Kidney epithelial cell (primary cell): ENCODE measurements at places on chromosomes 12 and 14. TPM values are rescaled to one million over a fixed set of nuclear protein-coding genes. Genes with fewer than 3 reads are reported as not detected.

- no peak for DNase-seq
Measured at GRCh38 chr14:21087294-21088091, 11.0 kb downstream of the ZNF219 start.

- DNase-seq = no peak
Measured at GRCh38 chr12:6773590-6774351, 1.5 kb downstream of the LAG3 start.

DNA sequence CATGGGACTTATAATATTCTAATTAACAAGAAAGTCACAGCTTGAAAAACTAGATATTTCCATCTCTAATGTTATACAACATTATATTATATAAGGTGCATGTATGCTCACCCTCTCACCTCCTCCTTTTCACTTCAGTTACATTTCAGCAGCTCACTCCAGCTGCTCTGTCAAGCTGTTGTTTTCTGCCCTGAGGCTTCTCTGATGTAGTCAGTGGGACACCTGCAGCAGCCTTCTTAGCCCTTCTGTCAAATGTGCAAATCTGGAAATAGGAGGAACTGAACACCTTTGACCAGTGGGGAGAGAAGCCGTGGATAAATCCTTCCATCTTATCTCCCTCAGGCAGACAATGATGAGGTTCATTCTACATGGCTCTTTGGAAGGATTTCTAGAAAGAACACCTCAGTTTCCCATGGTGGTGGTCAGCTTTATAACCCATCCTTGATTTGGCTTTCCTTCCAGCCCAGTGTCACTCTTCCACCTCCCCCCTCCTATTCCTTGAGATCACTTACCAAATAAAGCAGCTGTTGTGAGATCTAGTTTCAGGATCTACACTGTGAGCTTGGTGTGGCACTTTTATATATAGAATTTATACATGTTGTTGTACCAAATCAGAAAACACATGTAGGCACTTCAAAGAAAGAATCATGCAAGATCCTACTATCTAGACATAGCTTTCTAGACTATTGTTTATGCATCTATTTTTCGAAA is 79.6 kb upstream of the STK38L start:
- DNase-seq = no peak

GRCh38 chr14:75979648-75980565 is 1.9 kb downstream of the TGFB3 start:
- no peak for DNase-seq

GRCh38 chr12:21502164-21502496 is 541 bp downstream of the GOLT1B start:
- DNase-seq = no peak

DNA sequence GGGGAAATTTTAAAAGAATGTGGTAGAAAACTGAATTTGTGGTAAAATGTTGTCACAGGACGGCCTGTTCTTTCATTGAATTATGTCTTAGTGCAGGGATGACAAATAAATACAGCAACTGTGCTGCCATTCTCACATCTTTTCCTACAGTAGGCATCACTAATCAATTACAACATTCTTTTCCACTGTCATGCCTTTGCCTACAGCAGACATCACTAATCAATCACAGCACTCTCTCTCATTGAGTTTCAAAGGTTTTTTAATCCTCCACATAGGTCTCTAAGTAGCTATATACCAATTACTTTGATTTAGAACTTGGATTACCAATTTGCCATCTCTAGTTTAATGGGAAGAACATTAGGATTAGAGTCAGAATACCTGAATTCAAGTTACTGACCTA is 30.1 kb downstream of the NTF3 start:
- DNase-seq = no peak

GRCh38 chr12:84070292-84070691 is 842.3 kb downstream of the SLC6A15 start:
- no peak for DNase-seq

DNA sequence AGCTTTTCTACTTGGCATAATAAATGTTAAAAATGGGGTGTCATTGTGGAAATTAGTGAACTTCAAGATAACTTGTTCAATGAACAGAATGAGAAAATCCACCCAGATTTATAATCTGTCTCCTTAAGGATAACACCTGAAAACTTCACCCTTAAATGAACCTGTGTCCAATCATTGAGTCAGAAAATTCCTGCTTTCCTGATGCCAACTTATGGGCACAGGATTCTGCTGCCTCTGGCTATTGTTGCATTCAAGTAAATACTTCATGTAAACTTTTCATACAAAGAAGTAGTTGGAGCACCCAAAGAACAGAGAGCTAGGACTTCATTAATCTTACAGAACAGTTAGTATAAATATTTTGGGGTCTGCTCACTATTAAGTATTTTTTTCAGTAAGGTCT is 98.9 kb upstream of the PLEKHA5 start:
- DNase-seq = no peak

GRCh38 chr12:58416236-58416635 is 474.9 kb downstream of the ATP23 start:
- DNase-seq = no peak

- no peak for DNase-seq
Measured at GRCh38 chr14:25048170-25049016, 1.6 kb downstream of the STXBP6 start.

DNA sequence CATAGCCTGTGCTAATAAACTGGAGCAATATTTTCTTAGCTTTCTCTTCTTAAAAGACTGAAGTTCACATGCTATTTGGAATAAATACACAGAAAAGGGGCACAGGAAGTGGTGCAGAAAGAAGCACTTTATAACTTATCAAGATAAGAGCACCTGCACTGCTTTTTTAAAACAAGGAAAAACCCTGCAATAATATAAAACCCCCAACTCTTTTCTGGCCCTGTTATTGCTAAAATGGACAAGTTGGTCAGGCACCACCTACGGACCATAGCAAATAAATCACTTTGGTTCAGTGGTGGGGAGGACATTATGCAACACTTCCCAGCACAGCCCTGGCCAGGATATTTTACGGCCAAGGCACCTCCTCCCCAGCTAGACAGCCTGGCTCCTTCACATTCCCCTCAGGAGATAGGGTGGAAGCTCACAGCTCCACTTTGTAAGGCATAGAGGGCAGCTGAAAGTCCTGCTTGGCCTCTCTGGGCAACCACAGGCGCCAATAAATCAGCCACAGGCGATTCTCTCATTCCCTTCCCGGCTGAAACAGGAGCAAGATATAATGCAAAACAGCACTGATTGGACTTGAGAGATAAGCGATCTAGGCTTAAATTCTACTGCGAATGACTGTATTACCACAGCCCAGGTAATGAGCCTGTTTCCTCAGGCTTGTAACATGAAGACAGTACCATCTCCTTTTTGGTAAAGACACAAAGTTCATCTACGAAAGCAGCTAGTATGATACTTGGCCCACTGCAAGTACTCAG is 2.0 kb downstream of the ZBTB25 start:
- DNase-seq = no peak

DNA sequence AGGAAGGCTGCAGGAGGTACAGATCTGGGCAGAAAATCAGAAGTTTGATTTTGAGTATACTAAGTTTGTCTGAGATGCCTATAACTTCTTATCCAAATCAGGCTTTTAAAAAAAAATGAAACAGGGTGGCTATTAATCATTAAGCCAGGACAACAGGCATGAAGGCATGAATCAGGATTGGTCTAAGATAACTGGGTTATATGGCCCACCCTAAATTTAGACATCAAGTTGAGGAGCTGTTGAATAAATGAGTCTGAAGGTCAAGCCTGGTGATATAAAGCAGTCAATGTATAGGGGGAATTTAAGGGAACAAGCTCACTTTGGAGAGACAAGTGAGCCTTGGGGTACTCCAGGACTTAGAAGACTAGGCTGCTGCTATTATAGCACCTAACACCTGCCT is 28.6 kb downstream of the NEK9 start:
- DNase-seq = no peak

DNA sequence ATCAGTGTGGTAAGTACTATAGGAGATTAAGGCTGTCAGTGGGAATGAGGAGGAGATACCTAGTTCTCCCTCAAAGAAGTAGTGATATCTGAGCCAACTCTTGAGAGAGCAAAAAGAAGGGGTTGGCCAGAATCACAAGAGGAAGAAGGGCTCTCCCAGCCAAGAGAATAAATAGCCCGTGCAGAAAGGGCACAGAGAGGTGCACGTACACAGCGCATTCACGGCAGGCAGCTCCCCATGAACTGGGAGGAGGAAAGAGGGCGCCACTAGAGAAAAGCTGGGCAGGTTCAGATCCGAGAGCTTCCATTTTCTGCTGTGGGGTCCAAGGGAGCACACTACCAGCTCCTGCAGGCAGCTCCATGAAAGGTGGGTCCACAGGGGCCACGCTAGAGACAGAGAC is 59.9 kb downstream of the PPP2R5E start:
- DNase-seq = no peak

DNA sequence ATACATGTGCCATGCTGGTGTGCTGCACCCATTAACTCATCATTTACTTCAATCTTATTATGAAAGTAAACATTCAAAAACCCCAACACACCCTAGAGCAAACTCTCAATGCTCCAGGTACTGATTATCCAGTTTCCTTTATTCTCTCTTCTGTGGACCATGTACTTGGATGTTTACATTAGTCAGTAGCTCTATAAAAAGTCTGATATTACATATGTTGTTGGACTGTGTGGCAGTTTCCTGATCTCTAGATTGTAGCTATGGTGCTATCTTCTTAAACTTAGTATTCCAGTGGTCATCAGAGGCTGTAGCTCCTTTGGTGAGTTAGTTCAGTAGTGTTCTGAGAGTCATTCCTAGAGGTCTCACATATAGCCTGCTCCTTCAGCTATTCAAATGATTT is 25.1 kb upstream of the ITGA5 start:
- no peak for DNase-seq

DNA sequence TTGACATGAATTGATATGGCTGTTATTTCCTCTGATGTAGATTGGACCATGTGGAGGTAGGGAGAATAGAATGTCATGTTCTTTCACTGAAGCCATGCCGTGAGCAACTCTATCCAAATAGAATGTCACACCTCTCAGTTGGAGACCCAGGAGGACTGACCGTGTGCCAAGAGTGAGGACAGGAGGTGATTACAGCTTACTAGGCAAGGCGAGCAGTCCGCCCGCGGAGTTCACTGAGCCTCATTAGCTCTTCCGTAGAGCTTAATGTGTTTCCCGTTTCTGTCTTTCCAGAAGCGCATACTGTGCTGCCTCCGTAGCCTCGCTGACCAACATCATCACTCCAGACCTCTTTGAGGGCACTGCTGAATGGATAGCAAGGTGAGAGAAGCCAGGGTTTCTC is 45.6 kb downstream of the FNTB start:
- no peak for DNase-seq

DNA sequence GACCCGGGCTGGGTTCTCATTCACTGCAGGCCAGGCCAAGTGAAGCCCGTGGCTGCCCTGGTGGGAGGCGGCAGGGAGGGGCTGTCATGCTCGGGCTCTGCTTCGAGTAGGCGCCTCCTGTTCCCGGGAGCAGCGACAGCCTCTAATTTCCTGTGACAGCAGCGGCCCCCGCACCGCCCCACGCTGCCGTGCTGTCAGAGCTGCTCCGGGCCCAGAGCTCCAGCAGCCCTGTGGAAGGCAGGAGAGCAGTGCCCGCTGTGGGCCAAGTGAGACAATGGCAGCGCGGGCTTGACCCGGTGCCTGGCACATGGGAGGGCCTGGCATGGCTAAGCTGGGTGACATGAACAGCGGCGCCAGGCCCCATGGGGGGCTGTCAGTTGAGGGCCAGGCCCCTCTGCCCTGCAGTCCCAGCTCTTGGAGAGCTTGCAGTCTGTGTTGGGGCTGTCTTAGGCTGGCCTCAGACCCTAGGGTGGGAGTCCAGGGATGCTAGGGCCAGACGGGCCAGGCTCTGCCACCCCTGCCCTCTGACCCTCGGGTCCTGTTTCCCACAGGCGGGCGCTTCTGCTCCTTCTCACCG is 5.1 kb downstream of the TRMT61A start:
- DNase-seq = no peak

- no peak for DNase-seq
Measured at GRCh38 chr14:100844082-100844408, 18.1 kb downstream of the MEG3 start.

GRCh38 chr12:95358111-95359083 is 115.6 kb upstream of the METAP2 start:
- no peak for DNase-seq

DNA sequence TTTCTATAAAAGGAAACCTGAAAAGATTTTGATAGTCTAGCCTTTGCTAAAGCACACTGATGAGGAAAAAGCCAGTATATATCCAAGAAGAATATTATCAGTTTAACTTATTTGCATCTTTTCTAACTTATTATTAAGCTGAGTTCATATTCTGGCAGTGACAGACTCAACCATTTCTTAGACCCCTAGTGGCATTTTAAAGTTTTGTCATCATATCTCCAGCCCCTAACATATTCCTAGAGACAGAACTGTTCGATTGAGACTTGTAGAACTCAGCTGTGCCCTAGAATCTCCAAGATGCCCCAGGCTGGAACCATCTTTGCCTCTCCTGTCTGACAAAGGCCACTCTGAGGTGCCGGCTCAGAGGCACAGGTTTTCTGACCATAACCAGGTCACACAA is 365.6 kb downstream of the NELL2 start:
- no peak for DNase-seq

- no peak for DNase-seq
Measured at GRCh38 chr14:94890785-94891184, 120.9 kb upstream of the GSC start.

- no peak for DNase-seq
Measured at GRCh38 chr14:23013054-23013748, 3.3 kb upstream of the C14orf93 start.

- DNase-seq = peak; percentile 19
Measured at GRCh38 chr14:96363751-96364336, 518 bp downstream of the GSKIP start.

DNA sequence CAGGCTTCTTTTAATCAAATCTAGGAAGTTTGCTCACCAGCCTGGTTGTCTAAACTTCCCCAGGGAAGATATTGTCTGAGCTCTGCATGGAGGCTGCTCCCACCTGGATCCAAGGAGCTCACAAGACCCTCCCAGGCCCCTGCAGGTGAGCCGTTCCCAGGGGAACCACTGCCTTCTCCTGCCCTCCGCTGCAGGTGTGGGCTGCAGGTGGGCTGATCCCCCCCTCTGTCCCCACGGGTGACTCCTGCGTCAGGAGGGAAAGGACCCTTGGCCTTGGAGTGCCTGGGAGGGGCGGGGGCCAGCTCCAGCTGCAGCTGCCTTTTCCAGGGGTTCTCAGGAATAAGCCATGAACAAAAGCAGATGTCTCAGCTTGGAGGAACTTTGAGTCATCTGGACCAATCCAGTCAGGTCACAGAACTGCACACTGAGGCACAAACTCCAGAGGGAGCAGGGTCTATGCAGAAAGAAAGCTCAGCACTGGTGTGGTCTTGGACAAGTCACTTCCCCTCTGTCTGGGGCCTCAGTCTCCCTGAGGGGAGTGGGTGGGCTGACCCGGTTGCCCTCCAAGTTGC is 246.6 kb upstream of the RTL1 start:
- DNase-seq = no peak

MSRB3 gene
- 17.8 and 18.3 TPM in 2 replicates for total RNA-seq

GDF11 gene
- 5.4 and 10.7 TPM in 2 replicates for total RNA-seq

AVPR1A gene
- 0.13 and 0.14 TPM in 2 replicates for total RNA-seq

TSFM gene
- total RNA-seq = 21.5 and 31.5 TPM in 2 replicates

WSCD2 gene
- 0.04 TPM in 1 of 2 replicates, not detected in the other for total RNA-seq

ZC3H10 gene
- total RNA-seq = 3.0 and 4.7 TPM in 2 replicates

ALKBH1 gene
- total RNA-seq = 12.0 and 12.9 TPM in 2 replicates

FOXN4 gene
- not detected in 2 replicates for total RNA-seq

SERPINA12 gene
- total RNA-seq = not detected in 2 replicates

CLEC4D gene
- total RNA-seq = not detected in 2 replicates

NEUROD4 gene
- total RNA-seq = not detected in 2 replicates
